Activated naive CD8-positive, alpha-beta T cell treated with anti-CD3 and anti-CD28 coated beads, Interleukin-2, amount 10 ng/mL, durations not matched to agents 7 days and 5 days (primary cell): ENCODE measurements at places on chromosomes 5 and 9. TPM values are rescaled to one million over a fixed set of nuclear protein-coding genes. Genes with fewer than 3 reads are reported as not detected.

The MTAP gene
- total RNA-seq: 54.5 TPM

The LECT2 gene
- total RNA-seq: not detected

- DNase-seq: no peak
Observed at GRCh38 chr9:13070612-13071595, 208.6 kb downstream of the MPDZ start.

DNA sequence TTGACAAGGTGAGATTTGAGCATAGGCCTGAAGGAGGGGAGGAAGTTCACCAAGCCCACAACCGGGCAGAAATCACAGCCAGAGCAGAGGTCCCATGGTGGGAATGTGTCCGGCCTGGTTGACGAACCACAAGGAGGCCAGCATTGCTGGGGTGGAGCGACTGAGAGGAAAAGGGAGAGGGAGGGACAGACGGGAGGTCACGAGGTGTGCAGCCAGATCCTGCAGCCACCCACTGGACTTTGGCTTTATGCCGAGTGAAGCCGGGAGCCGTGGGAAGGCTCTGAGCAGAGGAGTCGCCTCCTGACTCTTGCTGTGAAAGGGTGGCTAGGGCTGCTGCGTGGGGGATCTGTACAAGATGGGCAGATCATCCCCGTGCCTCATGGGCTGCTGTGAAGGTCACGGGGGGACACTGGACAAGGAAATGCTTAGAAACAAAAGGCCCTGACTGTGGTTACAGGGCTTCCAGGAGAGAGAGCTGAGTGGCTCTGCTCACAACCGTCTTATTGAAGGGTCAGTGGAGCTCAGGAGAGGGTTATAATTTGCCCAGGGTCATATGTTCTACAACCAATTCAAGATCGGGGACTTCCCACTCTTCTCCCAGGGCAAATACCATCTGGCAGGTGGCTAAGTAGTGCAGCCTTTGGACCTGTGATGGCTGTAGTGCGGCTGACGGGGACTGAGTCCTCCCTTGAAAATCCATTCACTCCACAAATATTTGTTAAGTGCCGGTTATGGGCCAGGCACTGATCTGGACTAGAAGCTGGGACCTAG is 15.6 kb upstream of the CD74 start:
- no peak for DNase-seq

- no peak for DNase-seq
Observed at GRCh38 chr5:21910731-21911130, 942.4 kb downstream of the CDH12 start.

The PRUNE2 gene
- total RNA-seq: not detected

- no peak for DNase-seq
Observed at GRCh38 chr9:124180557-124180956, 77.2 kb upstream of the NEK6 start.

DNA sequence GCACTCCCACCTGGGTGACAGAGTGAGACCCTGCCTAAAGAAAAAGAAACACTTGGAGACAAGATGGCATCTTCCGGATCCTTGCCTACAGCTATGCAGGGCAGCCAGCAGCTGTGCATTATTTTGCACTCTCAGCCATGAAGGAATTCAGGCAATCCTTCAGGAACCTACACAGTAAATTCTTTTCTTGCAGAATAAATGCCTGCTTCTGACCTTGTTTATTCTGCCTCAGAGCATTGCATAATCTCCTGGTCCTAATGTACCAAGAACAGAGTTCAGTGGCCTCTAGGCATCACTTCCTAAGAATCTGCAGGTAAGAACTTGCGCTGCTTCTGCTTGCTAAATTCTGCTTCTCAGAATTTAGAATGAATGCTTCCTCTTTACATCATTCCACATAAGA is 16.8 kb downstream of the GLDC start:
- DNase-seq: no peak

The KIF4B gene
- not detected for total RNA-seq

DNA sequence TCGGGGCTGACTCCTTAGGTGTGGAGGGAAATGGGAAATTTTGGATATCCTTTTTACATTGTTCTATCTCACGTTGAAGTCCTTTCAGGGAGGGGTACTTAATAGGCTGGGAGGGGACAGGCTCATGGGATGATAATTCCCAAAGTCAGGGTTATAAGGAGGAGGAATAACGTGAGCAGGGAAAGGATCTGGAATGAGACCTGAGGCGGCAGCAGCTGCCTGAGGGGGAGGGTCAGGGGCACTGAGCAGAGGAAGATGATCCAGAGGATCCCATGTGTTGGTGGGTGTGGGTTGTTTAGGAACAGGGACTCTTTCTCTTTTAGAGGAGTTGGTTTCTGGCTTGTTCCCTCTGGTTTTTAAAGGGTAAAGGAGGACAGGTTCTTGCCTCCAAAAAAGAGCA is 18.7 kb downstream of the IFT74 start:
- DNase-seq: no peak

GRCh38 chr9:78939311-78940065 is 632.3 kb upstream of the TLE4 start:
- DNase-seq: no peak

The TAF11L10 gene
- total RNA-seq: not detected

- DNase-seq: no peak
Observed at GRCh38 chr5:42121401-42121800, 196.3 kb downstream of the FBXO4 start.

The SPATA31A3 gene
- not detected for total RNA-seq

- DNase-seq: no peak
Observed at GRCh38 chr5:131212471-131213021, 41.8 kb downstream of the LYRM7 start.

DNA sequence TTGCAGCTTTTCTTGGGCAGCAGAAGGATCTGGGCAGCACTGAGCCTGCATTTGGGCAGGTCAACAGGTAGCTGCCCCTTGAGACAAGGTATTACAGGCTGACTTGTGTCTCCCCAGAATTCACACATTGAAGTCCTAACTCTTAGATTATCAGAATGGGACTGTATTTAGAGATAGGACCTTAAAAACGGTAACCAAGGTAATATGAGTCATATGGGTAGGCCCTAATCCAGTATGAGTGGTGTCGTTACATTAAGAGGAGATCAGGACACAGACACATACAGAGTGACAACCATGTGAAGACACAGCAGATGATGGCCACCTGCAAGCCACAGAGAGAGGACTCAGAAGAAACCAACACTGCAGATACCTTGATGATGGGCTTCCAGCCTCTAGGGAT is 3.2 kb downstream of the C1QTNF2 start:
- no peak for DNase-seq

GRCh38 chr5:143259254-143259605 is 144.3 kb downstream of the NR3C1 start:
- no peak for DNase-seq

The CEL gene
- 2.3 TPM for total RNA-seq

- no peak for DNase-seq
Observed at GRCh38 chr9:93983875-93984274, 28.7 kb upstream of the BARX1 start.

The OTP gene
- total RNA-seq: not detected

DNA sequence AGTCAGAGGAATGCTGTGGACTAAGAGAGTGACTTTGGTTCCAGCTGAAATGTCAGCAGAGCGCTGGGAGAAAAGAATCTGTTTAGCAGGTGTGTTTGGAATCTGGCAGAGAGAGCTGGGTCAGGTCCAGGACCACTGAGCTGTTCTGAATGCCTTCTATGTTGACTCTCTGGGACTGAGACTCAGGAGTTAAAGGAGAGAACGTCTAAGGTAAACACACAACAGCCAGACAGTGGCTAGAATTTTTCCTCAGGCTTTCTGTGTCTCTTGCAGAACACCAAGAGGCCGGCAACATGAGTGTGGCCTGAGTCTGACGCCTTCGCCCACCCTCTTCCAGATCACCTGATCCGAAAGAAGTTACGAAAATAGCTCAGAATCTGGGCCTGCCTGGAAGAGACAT is 107.2 kb upstream of the ZNF462 start:
- DNase-seq: no peak

GRCh38 chr9:7910426-7911020 is 110.9 kb upstream of the DMAC1 start:
- no peak for DNase-seq

The PDCD1LG2 gene
- 0.44 TPM for total RNA-seq

DNA sequence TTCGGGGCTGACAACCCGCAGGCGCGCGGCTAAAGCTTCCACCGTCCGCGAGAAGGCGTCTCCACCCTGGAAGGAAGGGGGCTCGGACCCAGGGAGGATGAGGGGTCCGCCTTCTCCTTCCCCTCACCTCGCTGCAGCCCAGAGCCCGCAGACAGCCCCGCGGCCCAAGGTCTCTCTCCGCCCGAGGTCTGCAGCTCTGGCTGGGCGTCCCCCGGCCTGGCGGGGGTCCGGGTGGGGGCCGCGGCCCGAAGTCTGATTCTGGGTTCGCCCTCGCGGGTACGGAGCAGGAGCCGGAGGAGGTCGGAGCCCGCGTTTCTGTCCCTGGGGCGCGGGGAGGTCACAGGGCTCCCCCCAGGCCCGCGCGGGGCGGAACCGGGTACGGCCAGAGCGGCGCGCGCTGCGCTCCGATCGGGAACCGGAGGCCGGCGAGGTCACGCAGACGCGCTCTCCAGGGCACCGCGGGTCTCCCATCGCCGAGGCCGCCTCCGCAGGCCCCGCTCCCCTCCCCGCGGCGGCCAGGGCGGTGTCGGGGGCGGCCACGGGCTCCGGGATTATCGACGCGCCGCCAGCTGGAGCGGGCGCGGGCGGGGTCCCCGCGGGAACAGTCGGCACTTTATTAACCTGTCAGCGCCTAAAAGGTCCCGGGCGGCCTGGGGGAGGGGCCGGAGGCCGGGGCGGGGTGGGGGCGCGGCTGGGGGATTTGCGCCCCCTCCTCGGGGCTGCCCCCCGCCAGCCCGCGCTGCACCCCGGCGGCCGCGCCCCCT is 11.6 kb downstream of the LHX3 start:
- no peak for DNase-seq

- DNase-seq: no peak
Observed at GRCh38 chr5:143173139-143173889, 230.2 kb downstream of the NR3C1 start.

The NR2F1-AS1 gene
- total RNA-seq: not detected

- no peak for DNase-seq
Observed at GRCh38 chr9:97480749-97481148, 20.7 kb upstream of the TMOD1 start.

The INSL6 gene
- total RNA-seq: not detected

DNA sequence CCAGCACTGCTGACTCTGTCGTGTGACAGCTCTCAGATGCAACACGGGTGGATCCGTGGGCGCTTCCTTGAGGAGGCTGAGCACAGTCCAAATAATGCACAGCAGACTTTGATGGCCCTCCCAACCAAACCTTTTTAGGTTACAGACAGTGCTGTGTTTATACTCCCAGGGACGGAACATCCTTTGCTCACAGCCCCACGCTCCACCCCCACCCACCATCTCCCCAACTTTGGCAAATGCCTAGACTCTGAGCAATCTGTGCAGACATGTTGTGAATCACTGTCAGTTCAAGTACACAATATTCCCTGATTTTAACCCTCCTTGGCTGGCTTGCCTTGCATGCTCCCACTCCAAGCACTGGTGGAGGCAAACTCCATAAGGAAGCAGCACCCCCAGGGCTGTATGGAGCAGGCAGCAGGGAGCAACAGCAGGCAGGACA is 324.6 kb downstream of the MLLT3 start:
- no peak for DNase-seq

The ZNF608 gene
- total RNA-seq: not detected

- DNase-seq: no peak
Observed at GRCh38 chr5:61409568-61409967, 77.5 kb downstream of the ZSWIM6 start.

The N4BP3 gene
- 5.3 TPM for total RNA-seq

The SLIT3 gene
- not detected for total RNA-seq

DNA sequence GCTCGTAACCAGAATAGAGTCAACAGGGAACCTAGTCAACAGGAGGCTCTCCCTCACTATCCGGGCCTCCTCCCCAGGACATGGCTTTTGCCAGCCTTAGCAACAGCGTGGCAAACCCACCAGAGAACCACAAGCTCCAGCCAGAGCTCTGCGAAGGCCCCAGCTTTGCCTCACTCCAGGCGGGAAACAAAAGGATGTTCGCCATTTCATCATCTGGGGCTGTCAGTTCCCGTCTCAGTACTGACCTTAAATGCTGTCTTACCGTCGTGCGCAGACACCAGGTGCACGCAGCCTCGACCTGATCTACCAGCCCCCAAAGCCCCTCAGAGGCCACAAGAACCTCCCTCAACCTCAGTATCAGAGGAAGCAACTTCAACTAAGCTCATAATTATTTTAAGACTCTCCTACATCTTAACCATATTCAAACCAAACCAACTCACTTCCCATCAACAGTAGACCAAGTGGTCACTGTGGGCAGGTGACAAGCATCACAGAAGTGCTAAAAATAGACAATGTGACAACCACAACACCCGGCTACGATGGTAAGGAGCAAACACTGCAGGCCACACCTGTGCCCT is 71.4 kb downstream of the SEMA4D start:
- peak; percentile 65 for DNase-seq

- DNase-seq: no peak
Observed at GRCh38 chr5:139701056-139701741, 53.0 kb downstream of the CXXC5 start.

- DNase-seq: no peak
Observed at GRCh38 chr5:111248571-111248970, 24.4 kb downstream of the CAMK4 start.

DNA sequence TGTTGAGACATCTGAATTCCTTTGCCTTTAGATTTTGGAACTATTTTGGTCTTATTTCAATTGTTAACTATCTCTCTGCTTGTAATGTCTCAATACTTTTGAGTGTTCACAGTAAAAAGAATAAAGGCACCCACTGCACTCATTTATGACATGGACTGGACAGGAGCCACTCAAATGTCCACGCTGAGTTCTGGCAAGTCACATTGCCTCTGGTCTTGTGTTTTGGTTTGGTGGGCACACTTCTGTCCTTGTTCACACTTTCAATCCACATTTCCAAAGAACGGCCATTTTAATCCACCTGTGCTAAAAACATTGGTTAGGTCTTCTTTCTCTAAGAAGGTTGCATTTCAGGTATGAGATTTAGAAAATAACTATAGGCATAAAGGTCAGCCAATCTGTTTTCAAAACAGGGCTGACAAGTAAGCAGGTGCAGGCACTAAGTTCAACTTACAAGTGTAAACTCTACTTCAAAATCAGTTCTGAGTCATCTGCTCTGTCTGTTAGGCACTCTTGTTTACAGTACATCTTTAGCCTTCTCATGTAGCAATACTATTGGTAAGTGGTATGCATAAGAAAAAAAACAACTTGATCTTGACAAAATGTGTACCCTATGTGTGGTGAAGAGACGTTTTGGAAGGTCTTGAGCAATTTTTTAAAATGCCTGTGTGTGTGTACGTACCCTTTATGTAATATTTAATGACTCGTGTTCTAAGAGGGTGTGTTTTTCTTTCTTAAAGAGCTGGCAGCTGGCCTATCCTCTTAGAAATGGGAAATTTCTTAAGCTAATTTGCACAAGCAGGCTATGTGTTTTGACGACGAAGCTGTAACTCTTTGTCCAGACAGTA is 31.5 kb upstream of the ZFAND5 start:
- no peak for DNase-seq

The IL12B gene
- total RNA-seq: not detected

The GPR150 gene
- total RNA-seq: 1.2 TPM
